ENCODE measurements at places on chromosomes 1 and 21.

- no peak for DNase-seq
These were observed 89.4 kb downstream of the ABCA4 start for GRCh38 chr1:94031591-94031990.

GRCh38 chr1:44842862-44843655 lies at the start of gene PTCH2:
Gene PTCH2, minus strand, starts transcription at chr1:44843253. Its CDS starts 321 bp downstream, at chr1:44842932.
- peak; percentile 33 for DNase-seq

GRCh38 chr1:154957091-154957657 lies 1.3 kb upstream of the PBXIP1 start:
- DNase-seq: no peak

DNA sequence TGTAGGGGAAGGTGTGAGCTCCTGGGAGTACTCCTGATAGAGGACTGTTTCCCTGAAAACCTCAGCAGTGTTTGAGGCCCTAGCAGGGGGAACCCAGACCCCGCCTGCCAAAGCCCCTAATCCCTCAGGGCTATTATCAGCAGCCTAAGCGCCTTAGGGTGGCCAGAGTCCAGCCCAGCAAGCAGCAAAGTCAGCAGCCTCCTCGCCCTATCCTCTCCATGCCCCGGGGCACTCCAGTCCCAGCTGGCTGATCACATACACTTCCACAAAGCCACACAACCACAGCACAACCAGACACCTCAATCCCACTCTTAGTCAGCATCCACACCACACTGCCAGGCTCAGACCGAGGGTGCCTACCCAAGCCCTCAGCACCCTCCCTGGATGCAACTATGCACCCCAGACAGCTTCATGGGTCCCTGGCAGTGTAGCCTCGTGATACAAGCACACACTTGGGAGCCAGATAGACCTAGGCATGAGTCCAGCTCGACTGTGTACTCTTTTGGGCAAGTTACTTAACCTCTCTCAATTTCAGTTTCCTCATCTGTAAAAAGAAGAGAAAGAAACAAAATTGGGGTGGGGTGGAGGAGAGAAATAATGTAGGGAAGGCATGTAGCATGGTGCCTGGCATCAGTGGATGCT lies 7.1 kb downstream of the IGSF9 start:
- no peak for DNase-seq

DNA sequence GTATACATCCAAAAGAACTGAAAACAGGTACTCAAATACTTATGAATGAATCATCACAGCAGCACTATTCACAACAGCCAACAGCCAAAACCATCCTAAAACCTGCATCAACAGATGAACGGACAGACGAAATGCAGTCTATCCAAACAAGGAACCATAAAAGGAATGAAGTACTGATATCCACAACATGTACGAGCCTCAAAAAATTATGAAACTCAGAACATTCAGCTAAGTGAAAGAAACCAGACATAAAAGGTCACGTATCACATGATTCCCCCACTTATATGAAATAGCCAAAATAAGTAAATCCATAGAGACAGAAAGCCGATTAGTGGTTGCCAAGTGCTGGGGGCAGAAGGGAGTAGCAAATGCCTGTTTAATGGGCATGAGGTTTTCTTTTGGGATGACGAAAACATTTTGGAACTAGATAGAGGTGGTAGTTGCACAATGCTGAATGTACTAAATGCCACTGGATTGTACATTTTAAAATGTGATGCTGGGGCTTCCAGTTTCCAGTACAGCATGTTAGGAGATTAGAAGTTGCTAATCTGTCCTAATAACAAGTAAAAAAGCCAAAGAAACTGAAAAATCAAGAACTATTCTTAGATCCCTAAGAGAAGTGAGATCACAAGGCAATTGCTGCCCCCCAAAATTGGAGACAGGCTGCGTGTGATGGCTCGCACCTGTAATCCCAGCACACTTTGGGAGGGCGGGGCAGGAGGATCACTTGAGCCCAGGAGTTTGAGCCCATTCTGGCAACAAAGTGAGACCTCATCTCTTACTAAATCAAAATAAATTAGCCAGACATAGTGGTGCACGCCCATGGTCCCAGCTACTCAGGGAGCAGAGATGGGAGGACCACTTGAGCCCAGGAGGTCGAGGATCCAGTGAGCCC lies 25.3 kb downstream of the CLSTN1 start:
- DNase-seq: no peak

DNA sequence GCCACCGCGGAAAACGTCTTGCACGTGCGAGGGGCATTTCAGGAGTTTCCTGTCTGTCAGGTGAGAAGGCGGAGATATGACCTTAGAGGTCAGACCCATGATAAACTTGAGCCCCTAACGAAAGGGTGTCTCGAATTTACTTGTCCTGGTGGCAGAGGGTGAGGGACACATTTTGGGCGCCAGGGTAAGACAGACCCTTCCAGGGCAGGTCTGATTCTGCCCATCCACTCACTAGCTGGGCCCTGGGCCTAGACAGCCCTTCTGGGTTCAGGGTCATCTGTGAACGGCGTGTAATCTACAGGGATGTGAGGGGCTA lies 395 bp upstream of the CSRP1 start:
- DNase-seq: no peak

GRCh38 chr1:171384496-171384895 lies 70.5 kb downstream of the FMO4 start:
- DNase-seq: no peak

GRCh38 chr1:67371681-67372080 lies 58.5 kb downstream of the SERBP1 start:
- DNase-seq: no peak

DNA sequence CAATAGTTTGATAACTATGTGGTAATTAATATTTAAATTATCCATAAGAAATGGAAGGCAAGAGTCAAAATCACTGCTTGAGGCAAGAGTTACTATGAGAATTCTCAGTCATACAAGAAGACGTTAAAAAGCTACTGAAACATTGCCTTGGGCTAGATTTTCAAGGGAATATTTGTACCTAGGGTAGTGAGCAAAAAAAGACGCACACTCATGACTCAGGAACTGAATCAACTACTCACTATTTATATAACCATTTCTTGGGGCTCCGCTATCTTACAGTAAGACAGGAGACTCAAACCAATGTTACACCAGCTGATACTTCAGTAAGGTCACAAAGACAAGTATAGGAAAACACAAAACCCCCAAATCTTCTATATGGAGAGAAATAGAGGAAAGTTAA lies 151.5 kb upstream of the RNPC3 start:
- no peak for DNase-seq
